ENCODE measurements at places on chromosomes 13 and 19.

- no peak for DNase-seq
These were observed 177.6 kb downstream of the SHISA2 start for GRCh38 chr13:25874064-25874737.

GRCh38 chr19:6481541-6482342 is at the start of gene DENND1C:
TSS of gene DENND1C (minus strand) at chr19:6481787. CDS start at chr19:6481695, 92 bp downstream.
- peak; percentile 69 for DNase-seq

DNA sequence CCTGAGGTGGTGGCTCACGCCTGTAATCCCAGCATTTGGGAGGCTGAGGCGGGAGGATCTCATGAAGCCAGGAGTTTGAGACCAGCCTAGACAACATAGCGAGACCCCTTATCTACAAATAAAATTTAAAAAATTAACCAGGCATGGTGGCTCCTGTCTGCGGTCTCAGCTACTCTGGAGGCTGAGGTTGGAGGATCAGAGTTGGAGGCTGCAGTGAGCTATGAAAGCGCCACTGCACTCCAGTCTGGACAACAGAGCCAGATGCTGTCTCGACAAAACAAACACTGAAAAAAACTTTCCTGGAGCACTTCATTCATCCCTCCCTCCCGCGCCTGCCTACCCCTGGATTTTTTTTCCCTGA is 665 bp upstream of the ATG4D start:
- no peak for DNase-seq

- DNase-seq: no peak
These were observed 4.2 kb downstream of the DPP9 start for GRCh38 chr19:4719499-4719866.

- DNase-seq: no peak
These were observed 1.2 kb downstream of the CDC34 start for GRCh38 chr19:532561-533363.

DNA sequence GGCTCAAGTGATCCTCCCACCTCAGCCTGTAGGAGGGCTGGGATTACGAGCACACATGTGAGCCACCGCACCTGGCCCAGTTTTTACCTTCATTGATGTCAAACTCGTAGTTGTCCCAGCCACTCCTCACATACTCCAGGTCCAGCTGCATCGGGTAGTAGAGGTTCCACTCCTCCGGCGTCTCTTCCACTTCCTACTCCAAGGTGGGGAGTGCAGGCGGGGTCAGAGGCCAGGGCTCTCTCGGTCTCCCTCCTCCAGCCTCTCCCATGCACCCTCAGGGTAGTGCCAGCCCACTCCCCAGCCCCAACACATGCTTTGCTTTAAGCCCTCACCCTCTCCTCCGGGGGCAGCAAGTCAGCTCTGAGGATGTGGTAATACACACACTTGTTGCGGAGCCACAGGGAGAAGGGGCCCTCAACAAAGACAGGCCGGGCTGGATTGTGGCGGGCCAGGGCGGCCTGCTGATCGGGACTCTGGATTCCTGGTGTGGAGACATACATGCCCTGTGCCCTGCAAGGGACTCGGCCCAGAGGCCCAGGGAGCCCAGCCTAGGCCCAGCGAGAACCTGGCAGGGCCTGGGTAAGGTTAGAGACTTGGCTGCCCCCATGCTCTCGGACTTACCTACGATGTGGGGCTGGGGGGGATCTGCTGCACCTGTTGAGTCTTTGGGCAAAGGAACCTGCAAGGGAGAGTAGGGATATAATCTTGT is 1.9 kb upstream of the ZNF653 start:
- no peak for DNase-seq

- no peak for DNase-seq
These were observed 126.7 kb downstream of the URI1 start for GRCh38 chr19:30068528-30069395.

DNA sequence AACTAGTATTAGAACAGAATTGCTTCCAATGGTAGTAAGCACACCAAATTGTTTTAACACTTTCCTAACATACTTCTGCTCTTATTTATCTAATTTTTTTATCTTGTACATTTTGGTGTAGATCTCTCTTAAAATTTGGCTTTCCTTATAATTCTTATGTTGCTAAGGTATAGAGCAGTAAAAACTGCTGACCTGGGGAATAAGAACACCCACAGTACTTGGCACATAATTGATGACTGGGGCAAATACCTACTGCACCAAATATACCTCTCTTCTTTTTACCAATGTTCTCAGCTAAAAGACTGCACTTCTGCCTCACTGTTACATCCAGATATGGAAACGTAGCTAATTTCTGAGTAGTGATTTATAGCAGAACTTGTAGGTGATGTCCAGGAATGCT is 642.2 kb downstream of the LIG4 start:
- no peak for DNase-seq

DNA sequence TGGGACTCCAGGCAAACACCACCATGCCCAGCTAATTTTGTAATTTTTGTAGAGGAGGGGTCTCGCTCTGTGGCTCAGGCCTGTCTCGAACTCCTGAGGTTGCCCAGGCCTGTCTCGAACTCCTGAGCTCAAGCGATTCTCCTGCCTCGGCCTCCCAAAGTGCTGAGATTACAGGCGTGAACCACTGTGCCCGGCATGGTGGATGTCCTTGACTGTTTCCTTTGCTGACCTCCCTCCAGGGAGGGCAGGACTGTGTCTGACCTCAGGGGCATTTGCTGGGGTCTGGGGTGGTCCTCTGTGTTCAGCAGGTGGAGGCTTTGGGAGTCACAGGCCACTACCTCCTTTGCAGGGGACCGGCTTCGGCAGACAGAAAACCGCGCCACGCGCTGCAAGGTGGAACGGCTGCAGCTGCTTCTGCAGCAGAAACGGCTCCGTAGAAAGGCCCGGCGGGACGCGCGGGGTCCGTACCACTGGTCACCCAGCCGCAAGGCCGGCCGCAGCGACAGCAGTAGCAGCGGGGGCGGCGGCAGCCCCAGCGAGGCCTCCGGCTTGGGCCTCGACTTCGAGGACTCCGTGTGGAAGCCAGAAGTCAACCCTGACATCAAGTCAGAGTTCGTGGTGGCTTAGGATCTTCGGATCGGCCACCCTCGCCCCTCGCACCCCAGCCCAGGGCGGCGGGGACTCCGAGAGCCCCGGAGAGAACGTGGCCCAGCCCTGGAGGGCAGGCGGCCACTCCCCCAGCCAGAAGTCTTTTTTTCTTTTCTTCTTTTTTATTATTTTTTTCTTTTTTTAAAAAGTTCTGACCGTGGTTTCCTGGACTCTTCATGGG is 8.5 kb downstream of the MIDN start:
- no peak for DNase-seq

- no peak for DNase-seq
These were observed 9.8 kb downstream of the ECSIT start for GRCh38 chr19:11519138-11519537.

DNA sequence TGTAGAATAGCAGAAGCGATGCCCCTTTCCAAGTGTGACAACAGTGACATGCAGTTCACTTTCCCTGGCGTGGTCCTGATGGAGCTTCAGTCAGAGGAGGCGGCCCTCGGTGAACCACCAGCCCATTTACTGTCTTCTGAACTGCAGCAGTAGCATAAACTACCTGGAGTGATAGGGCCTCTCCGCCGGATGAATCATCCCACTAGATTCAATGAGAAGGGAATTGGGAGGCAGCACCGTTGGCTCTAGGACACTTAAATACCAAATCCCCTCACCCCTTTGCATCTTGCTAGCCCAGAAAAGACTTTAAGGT is 112.8 kb upstream of the GPR12 start:
- DNase-seq: no peak

DNA sequence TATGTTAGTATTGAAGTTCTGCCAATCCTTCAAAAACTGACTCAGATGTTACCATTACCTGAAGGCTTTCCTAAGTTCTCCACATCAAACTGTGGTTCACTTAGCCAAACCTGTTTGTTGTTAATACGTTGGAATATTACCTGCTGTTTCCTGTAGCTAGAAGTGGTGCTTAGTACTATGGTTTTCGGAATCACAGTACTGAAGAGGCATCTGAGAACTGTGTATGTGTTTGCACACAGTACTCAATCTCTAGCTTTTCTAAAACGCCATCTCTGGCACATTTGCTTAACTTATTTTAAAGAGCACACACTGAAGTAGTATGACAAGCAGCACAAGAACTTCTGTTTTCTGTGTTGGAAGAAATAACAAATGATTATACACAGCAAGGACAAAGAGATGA is 248.2 kb downstream of the SHISA2 start:
- no peak for DNase-seq

GRCh38 chr19:45027371-45027770 is 11.5 kb upstream of the CLASRP start:
- DNase-seq: no peak

DNA sequence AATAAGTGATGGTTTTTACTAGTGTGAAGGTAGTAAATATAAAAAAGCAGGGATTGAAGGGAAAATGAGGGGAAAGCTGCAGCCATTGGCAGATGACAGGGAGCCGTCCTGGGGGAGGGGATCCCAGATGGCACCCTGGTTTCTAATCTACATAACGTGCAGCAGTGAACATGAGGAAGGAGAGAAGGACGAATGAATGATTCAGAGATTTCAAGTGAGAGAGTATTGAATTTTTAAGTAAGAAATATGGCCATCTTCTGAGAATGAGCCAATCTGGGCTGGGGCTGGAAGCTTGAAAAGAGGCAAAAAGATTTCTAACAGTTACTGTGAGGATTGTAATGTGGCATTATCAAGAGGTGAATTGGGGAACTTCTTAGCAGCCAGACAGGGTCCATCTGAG is 414.2 kb downstream of the MYO16 start:
- no peak for DNase-seq

DNA sequence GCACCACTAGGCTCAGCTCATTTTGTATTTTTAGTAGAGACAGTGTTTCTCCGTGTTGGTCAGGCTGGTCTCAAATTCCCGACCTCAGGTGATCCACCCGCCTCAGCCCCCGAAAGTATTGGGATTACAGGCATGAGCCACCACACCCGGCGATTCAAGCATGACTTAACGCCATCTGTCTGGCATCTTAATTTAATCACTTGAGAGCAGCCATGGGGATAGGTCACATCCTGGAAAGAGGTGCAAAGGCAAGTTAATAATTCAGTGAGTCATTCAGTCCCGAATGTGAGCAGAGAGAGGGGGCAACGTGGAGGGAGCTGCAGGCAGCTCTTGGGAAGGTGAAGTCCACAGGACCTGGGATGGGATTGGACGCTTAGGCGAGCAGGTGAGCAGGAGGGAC is 31.7 kb upstream of the USP29 start:
- DNase-seq: no peak

DNA sequence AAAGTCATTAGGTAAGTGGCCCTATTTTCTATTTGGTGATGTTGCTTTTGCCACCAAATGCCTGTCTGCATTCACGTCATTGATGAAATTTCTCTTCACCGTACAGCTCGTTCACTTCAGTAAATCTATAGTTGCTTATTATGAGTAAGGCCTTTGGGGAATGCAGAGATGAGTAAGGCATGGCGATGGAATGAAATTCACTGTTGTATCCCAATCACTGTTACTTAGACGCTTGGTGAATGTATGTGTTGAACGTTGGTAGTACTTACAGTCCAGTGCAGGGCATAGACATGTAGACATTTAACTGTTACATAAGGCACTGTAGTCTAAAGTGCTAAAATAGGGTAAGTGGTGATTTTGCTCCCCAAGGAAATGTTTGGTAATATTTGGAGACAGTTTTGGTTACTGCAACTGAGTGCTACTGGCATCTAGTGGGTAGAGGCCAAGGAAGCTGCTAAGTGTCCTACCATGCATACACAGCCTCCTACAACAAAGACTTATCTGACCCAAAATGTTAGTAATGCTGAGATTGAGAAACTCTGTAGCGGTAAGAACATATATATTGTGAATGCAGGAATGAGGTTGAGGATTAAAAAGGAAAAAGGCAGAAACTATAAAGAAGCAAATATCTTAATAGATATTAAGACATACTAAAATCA is 5.8 kb downstream of the AKAP11 start:
- no peak for DNase-seq

- DNase-seq: no peak
These were observed 53.7 kb downstream of the RASA3 start for GRCh38 chr13:114078461-114079451.

- DNase-seq: no peak
These were observed 13.8 kb upstream of the KLF5 start for GRCh38 chr13:73045031-73045430.

DNA sequence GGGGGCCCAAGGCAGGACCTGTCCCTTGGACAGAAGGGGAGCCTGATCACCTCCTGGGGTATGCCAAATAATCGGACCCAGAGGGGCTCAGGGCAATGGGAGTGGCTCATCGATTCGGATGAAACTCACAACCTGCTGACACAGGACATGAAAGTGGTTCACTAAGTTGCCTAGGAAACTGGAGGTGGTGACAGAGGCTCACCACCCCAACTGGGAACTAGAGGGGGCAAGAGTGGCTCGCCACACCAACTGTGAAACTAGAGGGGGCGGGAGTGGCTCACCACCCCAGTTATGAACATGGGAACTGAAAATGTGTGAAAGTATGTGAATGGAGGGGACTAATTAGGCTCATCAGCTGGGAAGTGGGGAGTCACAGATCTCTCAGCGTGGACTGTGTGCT is 46.3 kb upstream of the ZNF737 start:
- DNase-seq: no peak

- no peak for DNase-seq
These were observed at the start of gene KCTD4 for GRCh38 chr13:45200701-45201232. TSS of gene KCTD4 (minus strand) at chr13:45201045. CDS start at chr13:45194567, 6,478 bp downstream.

GRCh38 chr13:42075517-42075916 is 27.1 kb downstream of the DGKH start:
- no peak for DNase-seq

- no peak for DNase-seq
These were observed 23.1 kb downstream of the KLF2 start for GRCh38 chr19:16347706-16348105.

Data from stimulated activated CD4-positive, alpha-beta T cell treated with anti-CD3 and anti-CD28 coated beads, Interleukin-4, amount 100 ng/mL, for 1 hour (primary cell).